K562 (cell line): ENCODE measurements at places on chromosomes 5 and 9. TPM values are rescaled to one million over a fixed set of nuclear protein-coding genes. Genes with fewer than 3 reads are reported as not detected.

STK32A gene
- total RNA-seq: not detected in 2 replicates

ASB6 gene
- total RNA-seq: 17.1 and 17.3 TPM in 2 replicates

BARHL1 gene
- total RNA-seq: not detected in 2 replicates

SMIM33 gene
- total RNA-seq: not detected in 2 replicates

PPP3R2 gene
- total RNA-seq: not detected in 2 replicates

PCDHGA6 gene
- total RNA-seq: 0.09 and 0.11 TPM in 2 replicates

SPATA31D4 gene
- not detected in 2 replicates for total RNA-seq

ITK gene
- 0.75 and 0.81 TPM in 2 replicates for total RNA-seq

DNA sequence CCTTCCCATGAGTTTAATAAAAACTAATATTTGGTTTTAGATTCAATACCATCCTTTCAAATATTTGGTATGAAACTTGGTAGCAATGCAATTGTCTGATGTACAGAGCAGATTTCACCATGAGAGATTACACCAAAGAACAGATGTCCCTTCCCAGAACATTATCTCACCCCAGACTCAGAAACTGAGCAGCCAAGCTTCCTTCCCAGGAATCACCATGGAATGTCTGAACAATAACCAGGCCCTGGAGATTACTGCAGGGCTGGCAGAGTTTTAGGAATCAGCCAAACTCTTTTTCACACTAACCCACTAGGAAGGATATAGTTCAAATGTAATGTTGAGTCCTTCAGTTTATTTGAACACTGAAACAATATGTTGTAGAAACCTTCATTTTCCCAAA lies 23.9 kb downstream of the CLTA start:
- peak overlapping the region; percentile 44; the same call in 1 of the 3 replicates for H3K27ac ChIP-seq
- H3K27me3 ChIP-seq: no peaks in the 10 kb centered on the region
- peaks cover 85% of the 10 kb centered on the region for H3K36me3 ChIP-seq
- peaks cover 11% of the 10 kb centered on the region for H3K4me1 ChIP-seq
- no peak overlapping the region for H3K4me3 ChIP-seq
- DNase-seq: no peak

PDE6A gene
- total RNA-seq: not detected in 2 replicates

WDR31 gene
- 1.4 and 1.5 TPM in 2 replicates for total RNA-seq

- H3K36me3 ChIP-seq: no peaks in the 10 kb centered on the region
- H3K27ac ChIP-seq: no peak overlapping the region
- no peaks in the 10 kb centered on the region for H3K4me1 ChIP-seq
- H3K27me3 ChIP-seq: peaks cover 27% of the 10 kb centered on the region
- no peak for DNase-seq
These were observed 249.7 kb upstream of the MAP3K1 start for GRCh38 chr5:56565644-56566043.

BNIP1 gene
- 18.9 and 21.3 TPM in 2 replicates for total RNA-seq

PRR16 gene
- 4.9 and 7.6 TPM in 2 replicates for total RNA-seq

CAMK4 gene
- 0.27 and 0.35 TPM in 2 replicates for total RNA-seq

MED27 gene
- total RNA-seq: 36.1 and 38.5 TPM in 2 replicates

ERCC8 gene
- 14.1 and 15.6 TPM in 2 replicates for total RNA-seq

- no peaks in the 10 kb centered on the region for H3K36me3 ChIP-seq
- no peak for DNase-seq
- no peaks in the 10 kb centered on the region for H3K27me3 ChIP-seq
- H3K4me1 ChIP-seq: no peaks in the 10 kb centered on the region
- H3K27ac ChIP-seq: no peak overlapping the region
These were observed 34.7 kb downstream of the SH3RF2 start for GRCh38 chr5:145971108-145971507.

ADAMTS12 gene
- 0.11 TPM in 1 of 2 replicates, not detected in the other for total RNA-seq

GRCh38 chr9:114008667-114009410 lies 69.3 kb downstream of the AMBP start:
- no peaks in the 10 kb centered on the region for H3K4me1 ChIP-seq
- no peaks in the 10 kb centered on the region for H3K27me3 ChIP-seq
- H3K4me3 ChIP-seq: no peak overlapping the region
- peaks cover 6% of the 10 kb centered on the region; the same call in 1 of the 3 replicates for H3K36me3 ChIP-seq

- no peaks in the 10 kb centered on the region for H3K36me3 ChIP-seq
- DNase-seq: no peak
- no peaks in the 10 kb centered on the region for H3K4me1 ChIP-seq
These were observed 60.3 kb upstream of the EPB41L4A start for GRCh38 chr5:112479418-112479817.

GRCh38 chr5:166672431-166672830 lies 1619.0 kb upstream of the WWC1 start:
- H3K27ac ChIP-seq: no peak overlapping the region
- DNase-seq: no peak
- no peaks in the 10 kb centered on the region for H3K4me1 ChIP-seq
- H3K4me3 ChIP-seq: no peak overlapping the region

DNA sequence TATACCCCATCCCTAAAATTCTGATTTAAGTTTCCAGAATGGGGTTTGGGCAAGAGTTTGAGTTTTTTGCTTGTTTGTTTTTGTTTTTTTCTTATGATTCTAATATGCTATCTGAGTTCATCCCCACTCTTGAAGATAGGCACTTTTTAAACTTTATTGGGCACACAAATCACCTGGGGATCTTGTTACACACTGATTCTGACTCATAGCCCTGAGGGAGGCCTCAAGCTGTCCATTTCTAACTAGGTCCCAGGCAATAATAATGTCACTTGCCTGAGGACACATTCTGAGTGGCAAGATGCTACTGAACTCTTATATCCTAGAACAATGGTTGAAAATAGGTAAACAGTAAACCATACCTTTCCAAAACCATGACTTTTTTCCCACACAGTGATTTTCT lies 22.8 kb upstream of the ABLIM3 start:
- no peaks in the 10 kb centered on the region for H3K27me3 ChIP-seq
- no peak overlapping the region for H3K27ac ChIP-seq
- peak; percentile 1 for DNase-seq
- no peak overlapping the region for H3K4me3 ChIP-seq

DNA sequence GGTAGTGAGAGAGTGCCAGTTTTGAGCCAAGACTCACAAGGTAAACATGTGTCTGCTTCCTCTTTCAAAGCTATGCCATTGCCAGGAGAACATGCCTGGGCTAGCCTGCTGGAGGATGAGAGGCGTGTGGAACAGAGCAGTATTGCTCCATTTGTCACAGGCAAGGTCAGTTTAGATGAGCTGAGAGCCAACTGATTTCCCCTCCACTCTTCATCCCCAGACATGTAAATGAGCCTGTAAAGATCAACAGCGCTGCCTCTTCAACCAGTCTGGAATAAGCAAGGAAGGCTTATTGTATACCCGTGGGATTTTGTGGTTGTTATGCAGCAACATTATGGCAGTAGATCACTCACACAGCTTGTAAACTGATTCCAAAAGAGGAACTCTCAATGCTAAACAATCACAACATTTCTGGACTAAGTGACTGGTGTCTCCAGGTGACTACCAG lies 8.2 kb upstream of the GDNF start:
- H3K4me1 ChIP-seq: no peaks in the 10 kb centered on the region
- no peaks in the 10 kb centered on the region for H3K36me3 ChIP-seq
- no peak for DNase-seq
- no peak overlapping the region for H3K27ac ChIP-seq
- H3K27me3 ChIP-seq: peaks cover 14% of the 10 kb centered on the region
- no peak overlapping the region for H3K4me3 ChIP-seq

RNF180 gene
- total RNA-seq: not detected in 2 replicates

DNA sequence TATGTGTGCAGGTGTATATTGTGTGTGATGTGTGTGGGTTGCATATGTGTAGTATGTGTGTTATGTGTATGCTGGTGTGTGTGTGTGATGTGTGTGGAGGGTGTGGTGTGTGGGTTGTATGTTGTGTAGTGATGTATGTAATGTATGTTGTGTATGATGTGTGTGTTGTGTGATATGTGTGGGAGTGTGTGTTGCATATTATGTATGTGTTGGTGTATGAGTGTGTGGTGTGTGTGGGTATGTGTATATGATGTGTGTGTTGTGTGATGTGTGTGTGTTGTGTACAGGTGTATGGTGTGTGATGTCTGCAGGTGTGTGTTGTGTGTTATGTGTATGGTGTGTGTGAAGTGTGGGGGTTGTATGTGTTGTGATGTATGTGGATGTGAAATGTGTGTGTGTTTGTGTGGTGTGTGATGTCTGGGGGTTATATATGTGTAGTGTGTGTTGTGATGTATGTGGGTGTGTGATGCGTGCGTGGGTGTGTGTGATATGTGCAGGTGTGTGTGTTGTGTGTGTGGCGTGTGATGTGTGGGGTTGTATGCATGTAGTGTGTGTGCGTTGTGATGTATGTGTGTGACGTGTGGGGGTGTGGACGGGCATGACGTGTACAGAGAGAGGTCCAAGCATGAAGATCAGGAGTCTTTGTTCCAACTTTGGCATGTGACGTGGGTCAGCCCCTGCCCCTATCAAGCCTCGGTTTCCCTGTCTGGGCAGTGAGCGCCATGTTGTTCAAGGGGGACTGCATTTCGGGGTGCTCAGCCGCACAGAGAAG lies 8.5 kb upstream of the CRB2 start:
- no peak overlapping the region; the same call in 2 of the 3 replicates for H3K27ac ChIP-seq
- H3K36me3 ChIP-seq: no peaks in the 10 kb centered on the region
- H3K4me1 ChIP-seq: peaks cover 23% of the 10 kb centered on the region; the same call in 2 of the 3 replicates
- no peak for DNase-seq
- H3K4me3 ChIP-seq: no peak overlapping the region

DNA sequence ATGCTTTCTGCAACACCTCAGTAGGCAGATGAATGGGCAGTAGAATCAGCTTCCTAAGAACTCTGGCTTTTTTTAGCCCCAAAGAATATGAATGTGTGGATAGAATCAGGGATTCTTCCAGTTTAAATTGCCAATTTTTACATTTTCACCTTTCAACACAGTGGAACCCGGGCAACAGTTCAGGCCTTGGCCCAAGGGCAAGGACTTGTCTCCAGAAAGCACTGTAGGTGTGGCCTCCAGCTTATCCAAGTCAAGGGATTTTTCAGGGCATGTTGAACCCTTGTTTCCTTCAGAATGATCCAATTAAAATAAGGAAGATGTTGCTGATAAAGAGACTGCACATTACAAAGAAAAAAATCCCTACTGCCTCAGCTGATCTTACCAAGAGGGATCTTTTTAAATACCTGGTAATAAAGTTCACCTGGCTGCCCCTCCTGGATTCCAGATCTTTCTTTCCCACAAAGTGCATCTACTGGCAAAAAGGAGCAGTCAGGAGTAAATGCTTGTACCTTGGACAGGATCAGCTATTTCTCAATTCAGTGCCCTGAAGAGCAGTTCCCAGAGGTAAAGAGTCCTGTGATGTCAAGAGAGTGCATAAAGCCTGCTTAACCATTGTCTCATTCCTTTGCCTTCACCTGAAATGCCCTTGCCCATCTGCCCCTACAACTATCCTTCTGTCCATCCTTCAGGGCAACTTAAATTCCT lies 80.1 kb upstream of the PLPP6 start:
- peaks cover 10% of the 10 kb centered on the region for H3K27me3 ChIP-seq
- H3K4me3 ChIP-seq: no peak overlapping the region
- H3K36me3 ChIP-seq: no peaks in the 10 kb centered on the region
- H3K4me1 ChIP-seq: no peaks in the 10 kb centered on the region
- H3K27ac ChIP-seq: no peak overlapping the region
- no peak for DNase-seq

DNA sequence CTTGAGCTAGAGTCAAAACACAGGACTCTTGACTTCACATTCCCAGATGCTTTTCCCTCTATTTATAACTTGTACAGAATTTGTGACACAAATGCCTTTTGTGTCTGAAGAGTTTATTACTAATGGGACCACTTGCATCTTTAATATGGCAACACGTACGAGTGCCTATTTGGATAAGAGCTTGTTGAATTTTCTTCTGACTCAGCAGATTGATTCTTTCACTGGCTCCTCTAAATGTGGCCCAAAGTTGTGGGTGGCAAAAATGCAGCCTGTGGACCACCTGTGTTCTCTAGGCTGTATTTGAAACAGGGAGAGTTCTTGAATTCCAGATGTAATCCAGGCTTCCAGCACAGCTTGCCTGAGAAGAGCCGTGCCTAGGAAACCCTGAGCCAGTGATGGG lies 34.1 kb upstream of the ERCC6L2 start:
- no peak overlapping the region for H3K4me3 ChIP-seq
- H3K36me3 ChIP-seq: no peaks in the 10 kb centered on the region
- DNase-seq: no peak
- H3K27me3 ChIP-seq: no peaks in the 10 kb centered on the region

DNA sequence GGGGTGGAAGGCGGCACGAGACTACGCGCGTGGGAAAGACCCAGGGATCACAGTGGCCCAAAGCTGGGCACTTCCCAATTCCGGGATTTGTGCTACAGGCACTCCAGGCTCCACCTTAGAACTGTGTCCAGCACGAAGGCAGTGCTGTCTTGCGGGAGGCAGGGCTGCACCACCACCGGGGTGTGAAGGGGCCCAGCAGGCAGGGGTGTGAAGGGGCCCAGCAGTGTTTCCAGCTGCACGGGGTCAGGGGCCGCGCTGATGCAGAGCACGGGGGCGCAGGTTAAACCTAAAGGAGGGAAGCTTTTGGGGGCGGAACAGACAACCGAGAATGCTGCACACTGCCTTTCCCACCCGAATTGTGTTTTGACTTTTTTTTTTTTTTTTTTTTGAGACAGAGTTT lies 1.1 kb upstream of the PDCD6 start:
- H3K27ac ChIP-seq: no peak overlapping the region
- DNase-seq: no peak
- peak overlapping the region; percentile 96 for H3K4me3 ChIP-seq
- peaks cover 24% of the 10 kb centered on the region for H3K36me3 ChIP-seq
